ENCODE measurements at places on chromosomes 12 and 14.

DNA sequence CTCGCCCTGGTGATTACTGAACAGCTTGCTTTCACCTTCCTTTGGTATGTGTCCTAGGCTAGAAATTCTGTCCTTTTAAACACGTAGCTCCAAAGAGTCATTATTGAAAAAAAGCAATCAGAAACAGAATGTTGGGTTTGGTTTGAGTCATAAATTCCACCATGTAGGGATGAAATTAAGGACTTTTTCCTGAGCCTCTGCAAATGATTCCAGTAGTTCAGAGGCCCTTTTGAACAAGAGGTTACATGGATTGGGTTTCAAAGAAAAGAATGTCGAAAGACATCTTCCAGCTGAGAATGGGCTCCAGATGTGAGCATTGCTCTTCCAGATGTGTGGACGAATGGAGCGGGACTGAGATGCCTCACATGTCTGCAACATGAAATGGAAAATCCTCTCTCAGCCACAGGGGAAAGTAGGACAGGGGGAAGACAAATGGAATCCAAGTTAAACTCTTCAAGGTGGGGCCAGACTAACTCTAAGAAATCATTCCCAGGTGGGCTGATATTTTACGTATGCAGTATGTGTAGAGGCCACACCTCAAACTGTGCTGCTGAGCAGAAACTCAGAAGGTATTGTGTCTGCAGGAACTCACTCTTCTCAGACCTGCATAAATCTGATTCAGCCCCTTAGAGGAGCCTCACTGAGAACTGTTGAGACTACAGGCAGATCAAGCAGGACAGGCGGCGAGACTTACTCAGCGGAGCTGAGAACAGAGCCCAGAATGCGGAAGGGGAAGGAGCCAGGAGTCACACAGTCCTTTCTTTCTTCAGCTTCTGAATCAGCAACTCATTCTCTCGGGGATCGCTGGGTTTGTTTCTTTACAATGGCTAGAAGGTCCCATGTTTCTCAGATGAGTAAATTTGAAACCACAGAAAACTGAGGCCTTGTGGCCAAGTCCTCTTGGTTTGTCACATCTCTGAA, 23.3 kb upstream of the EMP1 start:
- no peak for DNase-seq

GRCh38 chr14:33764876-33765650, 185.8 kb downstream of the EGLN3 start:
- no peak for DNase-seq

DNA sequence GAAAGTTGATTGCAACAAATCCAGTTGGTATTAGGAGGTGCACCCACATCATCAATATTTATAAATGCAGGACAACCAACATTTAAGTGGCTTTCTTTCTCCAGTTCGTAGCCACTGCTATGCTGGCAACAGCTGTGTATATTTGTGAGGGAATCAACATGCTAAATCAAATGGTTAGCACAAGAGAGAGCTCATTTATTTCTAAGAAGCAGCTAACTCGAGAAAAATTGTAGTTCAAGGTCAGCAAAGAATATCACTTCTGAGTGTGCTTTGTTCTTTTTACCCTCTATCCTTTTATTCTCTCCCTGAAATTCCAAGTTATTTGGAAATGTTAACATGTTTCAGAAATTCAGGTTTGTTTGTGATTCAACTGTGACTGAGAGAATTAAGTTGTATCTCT, 137.3 kb downstream of the NAV3 start:
- no peak for DNase-seq

- DNase-seq = no peak
Measured at GRCh38 chr14:64196814-64197411, 97.3 kb downstream of the ESR2 start.

DNA sequence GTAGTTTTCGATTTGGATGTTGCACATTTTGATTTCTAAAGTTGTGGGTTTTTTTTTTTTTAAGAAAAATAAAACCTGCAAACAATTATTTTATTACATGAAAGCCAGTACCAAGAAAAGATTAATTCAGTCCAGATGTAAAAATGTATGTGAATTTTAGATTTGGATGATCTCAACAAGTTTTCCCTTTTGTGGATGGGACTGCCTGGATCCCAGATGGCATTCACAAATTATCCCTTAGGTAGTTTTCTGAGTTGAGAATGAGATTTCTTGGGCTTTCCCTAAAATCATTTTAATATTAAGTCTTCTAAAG, 2.8 kb downstream of the FRMD6 start:
- no peak for DNase-seq

- DNase-seq = no peak
Measured at GRCh38 chr12:20283482-20283881, 84.9 kb upstream of the PDE3A start.

DNA sequence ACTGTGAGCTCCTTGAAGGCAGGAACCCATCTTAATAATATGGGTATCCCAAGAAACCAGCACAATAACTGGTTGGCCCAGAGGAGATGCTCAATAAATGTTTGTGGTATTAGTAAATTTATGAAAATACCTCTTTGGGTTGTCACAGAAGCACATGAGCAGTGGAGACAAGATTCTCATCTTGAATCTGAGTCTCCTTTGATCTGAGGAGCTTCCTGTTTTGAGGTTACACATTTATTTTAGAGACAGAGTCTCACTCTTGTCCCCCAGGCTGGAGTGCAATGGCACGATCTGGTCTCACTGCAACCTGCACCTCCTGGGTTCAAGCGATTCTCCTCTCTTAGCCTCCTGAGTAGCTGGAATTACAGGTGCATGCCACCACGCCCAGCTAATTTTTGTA, 247.4 kb downstream of the NRXN3 start:
- no peak for DNase-seq

DNA sequence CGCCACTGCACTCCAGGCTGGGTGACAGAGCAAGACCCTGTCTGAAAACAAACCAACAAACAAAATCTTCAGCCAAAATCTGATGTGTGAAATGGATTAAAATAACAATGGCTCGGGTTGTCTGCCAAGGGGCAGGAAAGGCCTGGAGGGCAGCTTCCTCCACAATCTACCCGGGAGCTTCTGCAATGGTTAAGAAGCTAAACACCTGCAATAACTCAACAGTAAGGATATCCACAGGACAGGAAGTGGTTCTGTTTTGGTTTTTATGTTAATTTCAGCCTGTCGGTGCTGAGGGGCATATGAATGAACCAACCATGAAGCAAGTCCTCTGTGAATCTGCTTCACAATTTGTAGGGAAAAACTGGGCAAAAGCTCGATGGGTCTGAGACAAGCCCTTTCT, 34.4 kb downstream of the RAD52 start:
- no peak for DNase-seq

GRCh38 chr14:69705706-69706105, 61.2 kb upstream of the SRSF5 start:
- DNase-seq = no peak

Measured in stimulated activated CD4-positive, alpha-beta T cell treated with anti-CD3 and anti-CD28 coated beads, Interleukin-4, amount 100 ng/mL, for 4 hours (primary cell).